ENCODE measurements at places on chromosomes 3 and 15.

DNA sequence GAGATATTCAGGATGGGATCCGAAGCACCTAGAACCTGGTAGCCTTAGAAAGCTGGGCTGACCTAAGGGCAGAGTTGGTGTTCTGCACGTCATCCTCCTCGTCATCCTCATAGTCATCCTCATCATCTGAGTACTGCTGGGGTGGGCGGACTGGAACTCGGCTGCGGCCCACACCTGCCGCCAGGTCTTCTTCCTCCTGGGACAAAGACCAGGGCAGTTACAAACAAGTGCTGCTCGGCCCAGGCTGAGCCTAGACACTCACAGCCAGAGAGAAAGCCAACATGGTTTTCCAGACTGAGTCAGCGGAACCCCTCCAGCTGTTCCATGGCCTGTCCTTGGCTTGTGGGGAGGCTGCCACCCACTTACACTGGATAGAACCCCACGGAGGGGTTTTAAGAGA, 40.5 kb downstream of the SEMA3G start:
- DNase-seq: no peak

- no peak for DNase-seq
Observed at GRCh38 chr3:171122240-171122639, 95.7 kb upstream of the SLC2A2 start.

DNA sequence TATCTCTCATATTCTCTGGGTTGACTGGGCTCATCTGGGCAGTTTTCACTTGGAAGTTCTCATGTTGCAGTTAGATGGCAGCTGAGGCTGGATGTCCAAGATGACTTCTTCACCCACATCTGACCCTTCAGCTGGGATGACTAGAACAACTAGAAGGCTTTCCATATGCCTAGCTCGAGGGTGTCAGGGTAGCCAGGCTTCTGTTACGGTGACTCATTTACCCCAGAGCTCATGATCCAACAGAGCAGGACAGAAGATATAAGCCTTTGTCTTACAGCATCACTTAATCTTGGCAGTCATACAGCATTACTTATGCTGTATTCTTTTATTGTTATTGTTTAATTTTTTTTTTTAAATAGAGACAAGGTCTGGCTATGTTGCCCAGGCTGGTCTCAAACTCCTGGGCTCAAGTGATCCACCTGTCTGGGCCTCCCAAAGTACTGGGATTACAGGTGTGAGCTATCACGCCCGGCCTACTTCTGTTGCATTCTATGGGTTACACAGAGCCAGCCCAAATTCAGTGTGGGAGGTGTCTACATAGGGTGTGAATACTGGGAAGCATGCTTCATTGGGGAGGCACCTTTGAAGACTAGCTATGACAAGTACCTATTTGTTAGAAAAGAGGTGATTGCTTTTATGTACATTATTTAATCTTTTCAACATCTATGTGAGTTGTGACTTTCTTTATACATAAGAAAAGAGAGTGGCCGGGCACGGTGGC, 10.7 kb downstream of the HMCES start:
- DNase-seq: no peak

GRCh38 chr15:84734794-84735479, 13.5 kb upstream of the ZNF592 start:
- no peak for DNase-seq

GRCh38 chr15:74121039-74121438, 9.3 kb upstream of the ISLR2 start:
- no peak for DNase-seq

- no peak for DNase-seq
Observed at GRCh38 chr3:13057282-13058040, 15.8 kb downstream of the IQSEC1 start.

GRCh38 chr15:77818484-77819047, 185.9 kb upstream of the LINGO1 start:
- no peak for DNase-seq

DNA sequence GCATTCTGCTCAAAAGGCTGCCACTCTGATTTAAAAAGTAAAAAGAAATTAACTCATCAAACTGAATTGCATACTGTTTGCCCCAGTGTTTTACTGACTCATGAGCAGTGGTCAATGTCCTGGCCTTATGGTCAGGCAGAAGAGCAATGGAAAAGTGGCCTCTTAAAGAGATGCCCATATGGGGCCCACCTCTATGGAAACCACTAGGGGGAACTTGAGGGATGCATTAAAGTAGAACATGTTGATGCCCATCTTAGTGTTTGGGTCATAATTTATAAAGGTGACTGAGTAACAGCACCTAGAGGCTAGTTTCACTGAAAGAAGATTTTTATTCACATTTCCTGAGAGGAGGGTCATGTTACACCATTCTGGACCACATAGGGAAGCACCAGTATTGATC, 66.5 kb upstream of the RNU6-1 start:
- no peak for DNase-seq

GRCh38 chr3:63864008-63864964, 619 bp downstream of the ATXN7 start:
- DNase-seq: no peak

GRCh38 chr3:134320749-134321148, 53.5 kb downstream of the AMOTL2 start:
- no peak for DNase-seq

GRCh38 chr3:117954131-117954530, 1080.5 kb downstream of the IGSF11 start:
- DNase-seq: no peak

DNA sequence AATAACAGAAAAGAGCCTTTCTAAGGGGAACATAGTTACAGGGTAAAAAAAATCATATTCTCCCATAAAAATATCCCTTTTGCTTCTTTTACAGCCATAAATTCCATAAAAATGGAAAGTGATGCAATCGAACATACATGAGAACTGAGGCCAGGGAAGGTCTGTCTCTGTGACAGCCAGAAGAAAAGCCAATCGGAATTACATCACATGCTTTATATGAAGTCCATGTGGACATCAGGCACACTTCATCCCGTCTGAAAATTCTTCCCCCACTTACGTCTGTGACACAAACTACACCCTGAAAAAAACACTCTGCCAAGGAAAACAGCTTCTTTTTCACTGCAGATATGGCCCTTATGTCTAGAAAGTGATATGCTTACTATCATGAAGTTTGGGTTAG, 323.5 kb downstream of the ERC2 start:
- DNase-seq: no peak

- peak; percentile 81 for DNase-seq
Observed at GRCh38 chr3:128337305-128337704, 129.4 kb downstream of the DNAJB8 start.

DNA sequence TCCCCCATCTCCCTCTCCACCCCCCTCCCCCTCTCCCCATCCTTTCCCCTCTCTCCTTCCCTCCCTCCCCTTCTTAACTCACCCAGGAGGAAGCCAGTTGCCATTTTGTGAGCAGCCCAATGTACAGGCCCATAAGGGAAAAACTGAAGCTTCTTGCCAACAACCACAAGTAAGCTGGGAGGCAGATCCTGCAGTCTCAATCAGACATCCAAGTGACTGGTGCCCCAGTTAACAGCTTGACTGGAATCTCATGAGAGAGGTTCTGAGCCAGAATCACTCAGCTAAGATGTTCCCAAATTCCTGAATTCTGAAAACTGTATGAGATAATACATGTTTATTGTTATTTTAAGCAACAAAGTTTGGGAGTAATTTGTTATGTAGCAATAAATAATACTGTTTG, 90.7 kb downstream of the C3orf70 start:
- DNase-seq: no peak

DNA sequence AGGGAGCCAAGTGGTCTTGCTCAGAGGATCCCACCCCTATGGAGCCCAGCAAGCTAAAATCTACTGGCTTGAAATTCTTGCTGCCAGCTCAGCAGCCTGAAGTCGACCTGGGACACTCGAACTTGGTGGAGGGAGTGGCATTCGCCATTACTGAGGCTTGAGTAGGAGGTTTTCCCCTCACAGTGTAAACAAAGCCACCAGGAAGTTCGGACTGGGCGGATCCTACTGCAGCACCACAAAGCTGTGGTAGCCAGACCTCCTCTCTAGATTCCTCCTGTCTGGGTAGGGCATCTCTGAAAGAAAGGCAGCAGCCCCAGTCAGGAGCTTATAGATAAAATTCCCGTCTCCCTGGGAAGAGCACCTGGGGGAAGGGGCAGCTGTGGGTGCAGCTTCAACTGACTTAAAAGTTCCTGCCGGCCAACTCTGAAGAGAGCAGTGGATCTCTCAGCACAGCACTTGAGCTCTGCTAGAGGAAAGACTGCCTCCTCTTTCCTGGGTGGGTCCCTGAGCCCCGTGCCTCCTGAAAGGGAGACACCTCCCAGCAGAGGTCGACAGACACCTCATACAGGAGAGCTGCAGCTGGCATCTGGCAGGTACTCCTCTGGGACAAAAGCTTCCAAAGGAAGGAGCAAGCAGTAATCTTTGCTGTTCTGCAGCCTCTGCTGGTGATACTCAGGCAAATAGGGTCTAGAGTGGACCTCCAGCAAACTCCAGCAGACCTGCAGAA, 576.3 kb upstream of the NECTIN3 start:
- DNase-seq: no peak

GRCh38 chr15:65529762-65530317, 423 bp upstream of the HACD3 start:
- no peak for DNase-seq

DNA sequence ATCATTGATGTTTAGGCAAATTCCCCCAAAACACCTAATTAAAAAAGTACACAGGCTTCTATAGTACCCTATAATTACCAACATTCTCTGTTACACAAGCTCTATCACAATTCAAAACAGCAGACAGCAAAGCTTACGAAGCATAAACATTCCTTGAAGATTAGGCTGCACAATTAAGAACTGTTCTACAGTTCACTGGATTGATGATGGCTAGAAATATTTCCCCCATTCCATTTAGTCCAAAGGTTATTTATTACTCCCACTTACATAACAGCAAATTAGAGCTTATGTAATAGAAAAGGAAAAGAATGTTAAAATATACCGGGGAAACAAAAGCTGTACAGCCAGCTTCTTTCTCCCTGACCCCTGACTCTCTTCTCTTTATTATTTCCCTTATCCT, 49.3 kb downstream of the UACA start:
- DNase-seq: no peak

- DNase-seq: peak; percentile 26
Observed at GRCh38 chr15:81749716-81750375, 296.0 kb downstream of the MEX3B start.

GRCh38 chr15:50542887-50543210, 3.6 kb downstream of the USP50 start:
- DNase-seq: no peak

DNA sequence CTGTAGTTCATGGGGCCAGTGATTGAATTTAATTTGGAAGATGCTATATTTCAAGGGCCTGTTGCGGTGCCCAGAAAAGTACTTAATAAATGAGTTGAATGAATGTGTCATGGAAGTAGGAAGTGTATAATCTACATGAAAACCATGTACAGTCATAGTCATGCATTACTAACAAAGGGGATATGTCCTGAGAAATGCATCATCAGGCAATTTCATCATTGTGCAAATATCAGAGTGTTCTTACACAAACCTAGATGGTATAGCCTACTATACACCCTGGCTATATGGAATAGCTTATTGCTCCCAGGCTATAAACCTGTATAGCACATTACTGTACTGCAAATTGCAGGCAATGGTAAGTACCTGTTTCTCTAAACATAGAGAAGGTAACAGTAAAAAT, 10.7 kb upstream of the MYO5C start:
- DNase-seq: no peak

DNA sequence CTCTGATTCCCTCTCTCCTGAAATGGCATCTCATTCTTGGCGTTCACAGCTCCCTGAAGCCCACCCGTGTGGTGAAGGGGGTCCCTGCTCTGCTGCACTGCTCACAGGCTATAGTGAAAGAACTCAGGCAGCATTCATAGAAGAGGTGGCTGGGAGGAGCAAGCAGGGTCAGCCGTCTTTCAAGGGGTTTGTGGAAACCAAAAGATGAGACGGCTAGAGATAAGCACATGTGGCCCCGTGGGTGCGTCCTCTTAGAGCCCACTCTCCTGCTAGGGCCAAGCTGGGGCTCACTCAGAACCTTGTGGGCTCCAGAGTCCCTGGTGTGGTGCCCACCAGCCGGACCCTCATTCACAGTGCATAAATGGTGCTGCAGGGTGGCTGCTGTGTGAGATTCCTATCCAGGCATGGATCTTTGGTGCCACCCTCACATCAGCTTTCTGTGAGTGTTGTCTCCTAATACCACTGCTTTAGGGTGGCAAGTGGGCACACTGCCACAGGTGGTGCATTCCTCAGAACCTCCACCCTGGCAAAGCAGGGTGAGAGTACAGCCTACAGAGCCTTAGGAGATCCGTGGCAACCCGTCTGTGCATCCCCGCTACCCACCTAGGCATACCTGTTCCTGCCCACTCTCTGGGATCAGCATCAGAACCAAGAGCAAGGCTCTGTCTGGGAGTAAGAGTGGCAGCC, 11.2 kb upstream of the SEMA4B start:
- DNase-seq: no peak

DNA sequence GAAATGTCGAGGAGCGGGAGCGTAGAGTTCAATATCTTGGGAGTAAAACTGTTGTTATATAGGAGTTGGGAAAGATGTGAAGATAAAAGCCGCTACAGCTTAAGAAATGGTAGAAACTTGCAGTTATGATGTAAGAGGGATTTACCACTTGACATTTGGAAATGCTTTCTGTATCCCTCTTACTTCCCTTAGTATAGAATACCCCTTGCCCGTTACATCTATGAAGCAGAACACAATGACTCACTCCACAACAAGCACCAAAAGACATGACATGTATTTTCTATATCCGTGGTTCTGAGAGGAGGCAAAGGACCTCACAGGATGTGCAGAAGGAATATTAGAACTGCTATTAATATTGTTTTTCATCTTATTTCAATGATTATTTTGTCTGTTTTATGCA, 254.2 kb upstream of the NR2F2 start:
- no peak for DNase-seq

- peak; percentile 29 for DNase-seq
Observed at GRCh38 chr15:52678468-52679231, 538 bp downstream of the ATOSA start.

GRCh38 chr15:47885920-47886319, 168.6 kb downstream of the SEMA6D start:
- no peak for DNase-seq

DNA sequence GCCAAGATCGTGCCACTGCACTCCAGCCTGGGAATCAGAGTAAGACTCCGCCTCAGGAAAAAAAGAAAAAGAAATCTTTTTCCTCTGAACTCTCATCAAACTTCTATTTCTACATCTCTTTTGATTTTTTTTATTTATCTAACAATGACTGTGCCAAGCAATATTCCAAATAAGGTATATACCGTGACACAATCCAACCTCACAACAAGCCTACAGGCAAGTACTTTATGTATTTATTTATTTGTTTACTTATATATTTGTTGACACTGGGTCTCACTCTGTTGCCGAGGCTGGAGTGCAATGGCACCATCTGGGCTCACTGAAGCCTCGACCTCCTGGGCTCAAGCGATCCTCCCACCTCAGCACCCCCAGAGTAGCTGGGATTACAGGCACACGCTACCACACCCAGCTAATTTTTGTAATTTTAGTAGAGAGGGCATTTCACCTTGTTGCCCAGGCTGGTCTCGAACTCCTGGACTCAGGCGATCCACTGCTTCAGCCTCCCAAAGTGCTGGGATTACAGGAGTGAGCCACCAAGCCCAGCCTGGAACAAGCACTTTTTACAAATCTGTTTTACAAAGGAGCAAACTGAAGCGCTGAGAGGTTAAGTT, 94.9 kb upstream of the CHD2 start:
- DNase-seq: no peak

All from NCI-H1105 (cell line).